ENCODE measurements at places on chromosomes 6 and 20.

GRCh38 chr6:14442242-14442641 lies 324.7 kb downstream of the CD83 start:
- no peak for DNase-seq

- DNase-seq, result no peak
Observed at GRCh38 chr6:2795956-2796355, 30.8 kb downstream of the WRNIP1 start.

DNA sequence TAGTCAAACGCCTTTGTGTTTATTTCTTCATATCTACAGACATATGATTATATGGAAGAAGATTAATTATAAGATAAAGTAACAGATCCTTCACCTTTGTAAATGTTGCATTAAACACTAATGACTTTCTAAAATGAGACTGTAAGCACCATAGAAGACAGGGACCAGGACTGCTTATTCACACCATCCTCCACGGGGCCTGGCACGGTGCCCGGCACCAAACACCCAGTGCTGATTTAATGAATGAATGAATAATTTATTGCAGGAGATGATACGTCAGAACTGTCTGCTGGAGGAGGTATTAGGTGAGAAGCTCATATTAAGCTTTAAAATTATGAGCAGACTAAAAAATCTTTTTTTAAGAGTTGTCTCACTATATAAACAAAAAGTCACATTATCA lies 88.3 kb downstream of the SLX4IP start:
- no peak for DNase-seq

GRCh38 chr6:18406955-18407749 lies 20.0 kb downstream of the RNF144B start:
- DNase-seq, result no peak

DNA sequence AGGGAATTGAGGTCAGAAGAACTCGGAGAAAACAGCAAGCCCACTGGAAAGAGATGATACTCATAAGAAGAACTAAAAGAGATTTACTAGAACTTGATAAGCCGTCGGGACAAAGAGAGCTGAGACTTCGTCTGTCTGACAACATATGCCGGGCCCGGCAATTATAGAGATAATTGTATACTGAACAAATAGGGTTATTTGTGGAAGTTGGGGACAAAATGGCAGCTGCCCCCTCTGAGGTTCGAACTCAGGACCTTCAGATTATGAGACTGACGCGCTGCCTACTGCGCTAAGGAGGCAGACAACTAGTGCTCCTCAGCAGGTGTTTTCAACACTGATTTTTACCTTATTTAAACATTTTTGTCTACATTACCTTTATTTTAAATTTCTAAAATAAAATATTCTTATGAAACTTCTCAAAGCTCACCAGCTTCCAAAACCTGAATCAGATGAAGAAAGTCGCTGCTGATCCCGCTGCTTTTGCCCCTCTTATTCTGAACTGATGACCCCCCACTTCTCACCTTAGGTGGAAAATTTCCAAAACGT lies 29.3 kb upstream of the TRIM27 start:
- peak; percentile 19 for DNase-seq

DNA sequence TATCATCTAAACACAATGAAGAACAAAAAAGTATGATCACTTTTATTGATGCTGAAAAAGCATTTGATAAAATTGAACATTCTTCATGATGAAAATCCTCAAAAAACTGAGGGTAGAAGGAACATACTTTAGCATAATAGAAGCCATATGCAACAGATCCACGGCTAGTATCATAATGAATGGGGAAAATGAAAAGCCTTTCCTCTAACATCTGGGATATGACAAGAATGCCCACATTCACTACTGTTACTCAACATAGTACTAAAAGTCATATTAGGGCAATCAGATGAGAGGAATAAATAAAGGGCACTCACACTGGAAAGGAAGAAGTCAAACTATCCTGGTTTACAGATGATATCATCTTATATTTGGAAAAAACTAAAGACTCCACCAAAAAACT lies 256.6 kb downstream of the RFPL4B start:
- no peak for DNase-seq

- DNase-seq, result no peak
Observed at GRCh38 chr6:20205722-20206161, 6.5 kb downstream of the MBOAT1 start.

DNA sequence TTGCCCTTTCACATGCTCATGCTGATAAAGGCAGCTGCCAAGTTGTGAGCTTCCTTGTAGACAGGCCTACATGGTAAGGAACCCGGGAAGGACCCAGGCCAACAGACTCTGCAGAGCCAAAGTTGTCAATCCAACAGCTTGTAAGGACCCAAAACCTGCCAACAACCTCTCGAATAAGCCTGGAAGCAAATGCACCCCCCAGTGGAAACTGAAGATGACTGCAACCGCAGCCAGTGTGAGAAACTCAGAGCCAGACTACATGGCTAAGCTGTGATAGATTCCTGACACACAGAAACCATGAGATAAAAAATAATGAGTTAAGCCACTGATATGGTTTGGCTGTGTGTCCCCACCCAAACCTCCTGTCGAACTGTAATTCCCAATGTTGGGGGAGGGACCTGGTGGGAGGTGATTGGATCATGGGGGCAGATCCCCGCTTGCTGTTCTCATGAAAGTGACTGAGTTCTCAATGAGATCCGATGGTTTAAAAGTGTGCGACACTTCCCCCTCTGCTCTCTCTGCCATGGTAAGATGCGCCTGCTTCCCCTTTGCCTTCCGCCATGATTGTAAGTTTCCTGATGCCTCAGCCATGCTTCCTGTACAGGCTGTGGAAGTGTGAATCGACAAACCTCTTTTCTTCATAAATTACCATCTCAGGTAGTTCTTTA lies 18.8 kb upstream of the CLPSL2 start:
- no peak for DNase-seq

DNA sequence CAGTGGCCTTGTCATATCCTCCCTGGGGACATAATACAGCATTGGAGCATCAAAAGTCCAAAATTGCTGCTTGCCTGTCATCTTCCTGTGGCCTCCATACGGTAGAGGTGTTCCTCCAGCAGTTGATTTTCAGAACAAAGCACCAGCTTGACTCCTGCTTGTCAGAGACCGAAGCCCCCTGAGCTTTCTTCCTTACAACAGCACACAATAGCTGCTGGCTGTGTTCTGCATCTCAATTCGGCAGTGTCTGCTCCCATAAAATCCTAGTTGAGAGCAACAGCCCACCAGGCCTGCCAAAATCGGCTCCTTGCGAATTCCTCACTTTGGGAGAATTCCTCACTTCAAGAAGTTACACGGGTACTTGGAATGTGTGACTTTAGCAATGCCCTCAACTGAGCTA lies 372.9 kb downstream of the SAMD5 start:
- no peak for DNase-seq

DNA sequence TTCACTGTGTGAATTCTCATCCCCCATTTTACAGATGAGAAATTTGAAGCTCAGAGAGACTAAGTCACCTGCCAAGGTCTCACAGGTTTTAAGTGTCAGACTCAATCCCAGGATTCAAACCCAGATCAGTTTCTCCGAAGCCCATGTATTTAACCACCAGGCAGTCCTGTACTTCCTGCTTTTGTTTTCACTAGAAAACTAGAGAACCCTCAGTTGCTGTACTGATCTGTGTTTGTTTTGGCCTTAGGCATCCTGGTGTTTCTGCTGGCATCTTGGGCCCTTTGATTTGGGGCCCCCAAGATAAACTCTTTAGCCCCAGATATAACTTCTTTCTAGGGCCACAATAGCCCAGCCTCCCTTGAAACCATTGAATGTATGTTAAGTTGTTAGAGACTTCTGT lies 36.5 kb downstream of the PPP1R16B start:
- no peak for DNase-seq

DNA sequence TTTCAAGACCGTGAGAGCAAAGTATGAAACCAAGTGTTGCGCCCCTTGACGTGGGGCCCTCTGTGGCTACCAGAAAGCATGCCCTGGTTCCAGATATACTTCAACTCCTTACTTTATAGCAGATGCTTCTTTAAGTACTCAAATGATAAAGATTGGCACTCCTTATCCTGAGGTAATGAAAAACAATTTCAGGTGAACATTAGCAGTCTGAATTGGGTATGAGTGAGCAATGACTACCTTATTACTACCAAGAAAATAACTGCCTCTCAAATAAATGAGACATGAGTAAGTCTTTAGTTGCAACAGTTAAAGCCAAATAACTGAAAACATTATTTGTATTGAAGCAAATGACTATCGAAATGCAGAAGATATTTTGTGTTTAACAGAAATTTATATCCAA lies 408.7 kb downstream of the MMUT start:
- no peak for DNase-seq

GRCh38 chr6:130934848-130935585 lies 107.8 kb downstream of the SMLR1 start:
- no peak for DNase-seq

GRCh38 chr6:72212686-72213085 lies 326.3 kb downstream of the RIMS1 start:
- DNase-seq, result no peak

- DNase-seq, result no peak
Observed at GRCh38 chr20:62430311-62430853, 3.0 kb upstream of the RBBP8NL start.

- no peak for DNase-seq
Observed at GRCh38 chr6:56555438-56555872, 87.2 kb downstream of the DST start.

DNA sequence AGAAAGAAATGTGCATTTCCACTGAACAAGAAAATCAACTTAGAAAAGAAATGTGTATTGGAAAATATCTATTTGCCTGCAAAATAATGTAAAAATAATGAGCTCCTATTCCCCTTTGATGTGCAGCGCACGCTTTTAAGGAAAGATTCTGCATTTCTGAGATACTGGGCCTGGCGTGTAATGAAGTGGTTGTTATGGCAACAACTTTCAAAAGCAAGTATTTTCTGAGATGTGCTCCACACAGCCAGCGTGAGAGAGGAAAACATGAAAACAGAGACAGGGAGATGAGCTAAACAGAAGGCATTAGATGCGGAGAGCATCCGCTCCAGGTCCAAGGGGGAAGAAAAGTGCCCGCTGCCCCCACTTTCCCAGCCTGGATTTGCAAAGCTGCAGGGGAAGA lies 39.1 kb upstream of the GTSF1L start:
- DNase-seq, result no peak

DNA sequence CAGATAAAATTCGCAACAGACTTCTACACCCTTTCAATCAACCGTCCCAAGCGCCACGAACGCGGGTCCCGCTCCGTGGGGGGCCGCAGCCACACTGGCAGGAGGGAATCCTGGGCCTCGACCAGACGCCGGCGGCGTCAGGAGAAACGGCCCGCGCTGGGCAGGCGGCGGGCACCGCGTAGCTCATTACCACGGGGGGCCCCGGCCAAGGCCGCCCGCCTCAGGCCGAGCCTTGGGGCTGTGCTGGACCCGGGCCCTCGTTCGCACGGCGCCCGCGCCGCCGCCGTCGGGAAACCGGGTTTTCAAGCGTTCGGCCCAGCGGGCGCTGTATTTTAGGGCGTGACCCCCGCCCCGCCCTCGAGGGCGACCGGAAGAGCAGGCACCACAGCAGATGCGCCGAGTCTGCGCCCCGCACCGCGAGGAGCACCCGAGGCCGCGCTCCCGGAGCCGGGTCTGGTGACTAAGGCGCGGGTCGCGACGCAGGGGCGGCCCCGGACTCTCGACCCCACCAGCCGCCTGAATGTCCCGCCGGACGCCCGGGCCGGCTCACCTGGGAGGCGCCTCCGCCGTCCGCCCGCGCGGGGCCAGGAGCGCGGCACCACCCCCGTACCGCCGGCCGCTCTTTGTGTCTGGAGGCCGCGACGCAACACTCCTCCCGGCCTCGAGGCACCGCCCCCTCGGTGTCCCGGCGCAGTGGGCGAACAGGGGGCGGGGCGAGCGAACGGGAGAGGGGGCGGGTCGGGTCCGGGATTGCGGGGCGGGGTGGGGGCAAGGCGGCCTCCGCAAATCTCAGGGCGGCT lies at the start of gene NINL:
TSS of gene NINL (minus strand) at position 627 of the 800 bp plus-strand sequence. CDS start 58,944 bp downstream, outside the sequence.
- no peak for DNase-seq

All from stimulated activated CD4-positive, alpha-beta T cell treated with anti-CD3 and anti-CD28 coated beads, TNF-alpha, amount 100 ng/mL, for 1 hour (primary cell).